ENCODE measurements at places on chromosomes 7 and 10.
A peak's percentile ranks its signal among the peaks of the same experiment; 100 is the strongest.

- H3K4me1 ChIP-seq, result no peaks in the 10 kb centered on the region
- no peak overlapping the region for H3K4me3 ChIP-seq
- no peak overlapping the region for H3K27ac ChIP-seq
- no peaks in the 10 kb centered on the region for H3K27me3 ChIP-seq
Measured at GRCh38 chr7:94284104-94284503, 110.6 kb upstream of the COL1A2 start.

- H3K27ac ChIP-seq, result no peak overlapping the region
- no peaks in the 10 kb centered on the region for H3K4me1 ChIP-seq
- no peaks in the 10 kb centered on the region for H3K36me3 ChIP-seq
- H3K4me3 ChIP-seq, result no peak overlapping the region
- no peaks in the 10 kb centered on the region for H3K27me3 ChIP-seq
Measured at GRCh38 chr7:150793569-150794238, 6.5 kb downstream of the TMEM176B start.

DNA sequence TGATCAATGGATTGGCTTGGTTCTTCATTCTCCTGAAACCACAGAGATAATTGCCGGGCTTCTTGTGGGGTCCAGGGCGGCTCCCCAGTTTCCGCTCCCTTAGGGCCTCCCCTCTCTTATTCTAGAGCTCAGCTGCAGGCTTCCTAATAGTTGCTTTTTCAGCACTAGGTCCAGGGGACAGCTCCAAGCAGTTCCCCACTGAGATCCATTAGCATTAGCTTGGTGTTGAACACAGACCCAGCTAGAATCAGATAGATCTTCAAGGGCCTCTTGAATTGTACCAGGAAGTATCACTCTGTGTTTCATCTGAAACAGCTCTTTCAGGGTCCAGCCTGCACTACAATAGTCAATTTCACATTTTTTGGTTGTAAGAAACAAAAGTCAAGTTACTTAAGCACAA is 238.7 kb downstream of the SEC23IP start:
- no peaks in the 10 kb centered on the region for H3K4me1 ChIP-seq
- no peak overlapping the region for H3K27ac ChIP-seq
- H3K4me3 ChIP-seq, result no peak overlapping the region
- no peaks in the 10 kb centered on the region for H3K36me3 ChIP-seq

DNA sequence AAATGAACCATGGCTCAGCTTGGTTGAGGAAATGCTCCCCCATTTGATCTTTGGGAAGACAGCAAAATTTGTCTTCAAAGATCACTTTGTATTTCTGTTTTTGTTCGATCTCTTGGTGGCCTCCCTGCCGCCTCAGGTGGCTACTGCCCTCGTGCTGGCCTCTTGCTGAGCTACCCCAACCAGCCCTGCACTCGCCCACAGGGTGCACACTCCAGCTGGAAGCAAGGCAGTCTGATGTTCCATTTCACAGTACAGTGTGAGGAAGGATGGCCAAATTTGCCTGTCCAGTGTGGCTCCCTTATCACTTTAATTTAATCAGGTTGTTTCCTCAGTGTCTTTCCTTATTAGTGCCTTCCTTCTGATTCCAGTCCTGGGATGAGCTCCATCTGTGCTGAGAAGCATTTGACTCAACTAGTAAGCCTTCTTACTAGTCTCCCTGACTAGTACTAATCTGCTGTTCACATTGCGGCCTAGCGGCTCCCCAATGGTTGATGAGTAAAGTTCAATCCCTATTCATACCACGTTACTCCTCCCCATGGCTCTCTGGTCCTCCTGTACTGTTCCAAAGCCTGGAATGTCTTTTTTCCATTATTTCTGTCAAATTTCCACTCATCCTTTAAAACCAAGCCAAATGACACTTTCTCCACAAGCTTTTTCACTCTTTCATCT is 8.2 kb downstream of the MYOF start:
- H3K4me1 ChIP-seq, result no peaks in the 10 kb centered on the region
- DNase-seq, result no peak
- H3K4me3 ChIP-seq, result no peak overlapping the region
- H3K36me3 ChIP-seq, result no peaks in the 10 kb centered on the region

- H3K27me3 ChIP-seq, result no peaks in the 10 kb centered on the region
- no peak overlapping the region for H3K4me3 ChIP-seq
- DNase-seq, result no peak
- H3K36me3 ChIP-seq, result no peaks in the 10 kb centered on the region
- H3K27ac ChIP-seq, result no peak overlapping the region
Measured at GRCh38 chr7:683526-684205, 42.8 kb upstream of the DNAAF5 start.

DNA sequence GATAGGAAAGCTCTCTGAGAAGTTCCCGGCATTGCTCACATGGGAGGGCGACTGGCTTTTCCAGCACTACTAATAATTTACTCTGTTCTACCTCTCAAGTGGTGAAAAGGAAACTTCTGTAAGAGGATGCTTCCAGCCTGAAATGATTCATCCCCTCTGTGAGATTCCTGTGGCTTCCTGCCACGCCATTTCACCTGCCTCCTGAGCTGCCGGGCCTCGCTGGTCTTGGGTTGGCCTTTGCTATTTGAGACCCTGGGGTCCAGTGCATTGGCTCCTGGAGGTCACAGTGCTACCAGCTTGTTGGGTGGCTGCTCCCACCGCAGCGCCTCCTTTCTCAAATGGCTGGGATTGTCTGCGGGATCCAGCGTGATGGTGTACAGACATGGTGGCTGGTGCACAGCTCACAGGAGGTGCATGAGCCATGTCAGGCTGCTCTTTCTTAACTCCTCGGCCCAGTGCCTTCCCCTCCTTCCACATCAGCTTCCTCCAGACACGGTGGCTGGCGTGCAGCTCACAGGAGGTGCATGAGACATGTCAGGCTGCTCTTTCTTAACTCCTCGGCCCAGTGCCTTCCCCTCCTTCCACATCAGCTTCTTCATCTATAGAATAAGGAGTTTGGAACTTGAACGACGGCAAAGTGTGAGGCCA is 42.9 kb upstream of the PCBD1 start:
- H3K4me3 ChIP-seq, result no peak overlapping the region
- no peak for DNase-seq
- no peaks in the 10 kb centered on the region for H3K36me3 ChIP-seq
- no peaks in the 10 kb centered on the region for H3K27me3 ChIP-seq
- H3K4me1 ChIP-seq, result no peaks in the 10 kb centered on the region

GRCh38 chr7:43110791-43111535 is 1.5 kb upstream of the HECW1 start:
- no peak overlapping the region for H3K4me3 ChIP-seq
- no peaks in the 10 kb centered on the region for H3K4me1 ChIP-seq
- H3K27ac ChIP-seq, result no peak overlapping the region
- no peaks in the 10 kb centered on the region for H3K36me3 ChIP-seq
- peaks cover 24% of the 10 kb centered on the region for H3K27me3 ChIP-seq

GRCh38 chr7:26199301-26200037 is 1.1 kb downstream of the HNRNPA2B1 start:
- H3K4me1 ChIP-seq, result peaks cover 37% of the 10 kb centered on the region
- H3K36me3 ChIP-seq, result peaks cover 35% of the 10 kb centered on the region
- H3K4me3 ChIP-seq, result peak overlapping the region; percentile 99
- H3K27me3 ChIP-seq, result no peaks in the 10 kb centered on the region

GRCh38 chr10:125206623-125207022 is 46.3 kb upstream of the CTBP2 start:
- no peaks in the 10 kb centered on the region for H3K36me3 ChIP-seq
- H3K4me3 ChIP-seq, result no peak overlapping the region
- H3K4me1 ChIP-seq, result no peaks in the 10 kb centered on the region
- no peak overlapping the region for H3K27ac ChIP-seq

GRCh38 chr10:83886871-83887270 is 252.4 kb upstream of the GHITM start:
- DNase-seq, result no peak
- H3K4me1 ChIP-seq, result no peaks in the 10 kb centered on the region
- H3K27me3 ChIP-seq, result no peaks in the 10 kb centered on the region
- H3K36me3 ChIP-seq, result no peaks in the 10 kb centered on the region
- H3K27ac ChIP-seq, result no peak overlapping the region
- no peak overlapping the region for H3K4me3 ChIP-seq

DNA sequence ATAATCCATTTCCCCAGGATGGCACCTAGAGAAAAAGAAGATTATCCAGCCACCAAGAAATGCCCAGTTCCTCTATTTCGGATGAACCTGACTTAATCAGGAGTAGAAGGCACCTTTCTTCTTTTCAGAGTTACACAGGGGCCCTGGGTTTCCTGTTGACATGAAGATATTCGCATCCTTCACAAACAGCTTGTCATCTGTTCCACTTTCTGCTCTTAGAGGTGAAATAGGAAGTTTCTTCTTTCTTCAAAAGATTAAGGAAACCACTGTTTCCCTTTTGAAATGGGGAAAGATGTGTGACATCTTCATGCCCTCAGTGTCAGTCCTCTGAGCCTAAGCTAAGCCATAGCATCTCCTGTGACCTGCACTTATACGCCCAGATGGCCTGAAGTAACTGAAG is 39.1 kb upstream of the RAB18 start:
- no peaks in the 10 kb centered on the region for H3K27me3 ChIP-seq
- H3K36me3 ChIP-seq, result no peaks in the 10 kb centered on the region
- peaks cover 15% of the 10 kb centered on the region for H3K4me1 ChIP-seq
- no peak for DNase-seq
- H3K27ac ChIP-seq, result peak overlapping the region; percentile 14

Measured in effector memory CD4-positive, alpha-beta T cell (primary cell).